Activated T-cell treated with anti-CD3 and anti-CD28 coated beads, Interleukin-2, amount 50 U/mL, for 1 hour (primary cell): ENCODE measurements at places on chromosomes 7 and 10.

GRCh38 chr10:43204943-43205671 is 61.8 kb downstream of the RASGEF1A start:
- peak; percentile 63 for DNase-seq

- DNase-seq: no peak
Measured at GRCh38 chr10:114352653-114353298, 51.5 kb downstream of the AFAP1L2 start.

- DNase-seq: no peak
Measured at GRCh38 chr7:69272101-69272500, 326.2 kb upstream of the AUTS2 start.

DNA sequence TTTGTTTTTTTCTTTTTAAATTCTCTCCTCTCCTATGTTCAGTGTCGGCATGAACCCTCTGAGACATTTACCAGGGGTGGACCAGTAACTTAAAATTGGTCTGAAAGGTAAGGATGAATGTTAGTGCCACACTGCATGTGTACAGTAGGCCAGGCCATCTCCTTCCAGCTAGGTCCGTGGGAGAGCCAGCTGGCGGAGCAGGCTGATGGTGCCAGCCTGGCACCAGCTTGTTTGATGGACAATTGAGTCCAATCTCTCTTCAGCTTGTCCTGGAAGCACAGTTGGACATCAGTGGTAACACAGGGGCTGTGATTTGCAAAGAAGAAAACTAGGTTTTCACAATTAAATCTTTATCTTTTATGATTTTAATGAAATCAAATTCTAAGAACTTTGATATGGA is 136.5 kb downstream of the CNNM2 start:
- no peak for DNase-seq

DNA sequence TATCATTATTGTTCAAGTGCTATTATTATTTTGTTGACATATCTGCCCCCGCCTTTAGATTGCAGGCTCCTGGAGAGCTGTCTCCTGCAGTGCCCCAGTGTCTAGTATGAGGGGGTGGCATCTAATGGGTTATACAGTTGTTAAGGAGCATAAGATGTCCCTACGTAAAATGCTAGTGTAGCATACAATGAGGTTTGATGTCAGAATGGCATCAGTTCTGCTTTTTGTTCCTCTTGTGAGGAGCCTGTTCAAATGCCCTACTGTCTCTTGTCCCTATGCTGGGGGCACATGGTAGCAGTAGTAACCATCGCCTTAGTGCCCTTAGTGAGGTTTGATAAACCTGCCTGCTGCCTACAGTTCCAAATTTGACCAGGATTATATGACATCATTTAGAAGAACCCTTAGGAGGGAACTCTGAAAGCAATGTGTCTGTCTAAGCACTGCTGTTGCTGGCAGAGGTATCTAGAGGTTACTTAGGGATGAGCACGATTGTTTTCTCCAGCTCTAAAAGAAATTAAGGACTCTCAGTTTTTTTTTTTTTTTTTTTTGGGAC is 9.7 kb downstream of the CREM start:
- DNase-seq: no peak

GRCh38 chr10:110648692-110649346 is 4.7 kb downstream of the RBM20 start:
- no peak for DNase-seq

DNA sequence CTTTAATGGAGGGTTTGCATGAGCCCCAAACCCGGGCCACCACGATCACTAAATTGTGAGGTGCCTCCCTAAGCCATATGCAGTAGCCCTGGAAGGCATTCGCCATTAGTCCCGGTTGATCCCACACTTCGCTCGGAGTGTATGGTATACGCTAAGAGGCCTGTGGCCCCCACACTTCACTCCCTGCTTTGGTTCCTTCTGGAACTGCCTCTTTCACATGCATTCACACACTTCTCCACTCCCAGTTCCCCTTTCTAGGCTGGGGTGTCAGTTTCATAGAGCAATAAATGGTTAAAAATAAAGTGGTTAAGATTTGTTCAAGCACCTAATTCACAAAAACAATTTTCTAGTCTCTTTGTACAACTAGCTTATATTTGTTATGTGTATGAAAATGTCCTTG is 212.1 kb upstream of the KCND2 start:
- no peak for DNase-seq

- no peak for DNase-seq
Measured at GRCh38 chr10:47133871-47134570, 166.0 kb upstream of the GDF10 start.

DNA sequence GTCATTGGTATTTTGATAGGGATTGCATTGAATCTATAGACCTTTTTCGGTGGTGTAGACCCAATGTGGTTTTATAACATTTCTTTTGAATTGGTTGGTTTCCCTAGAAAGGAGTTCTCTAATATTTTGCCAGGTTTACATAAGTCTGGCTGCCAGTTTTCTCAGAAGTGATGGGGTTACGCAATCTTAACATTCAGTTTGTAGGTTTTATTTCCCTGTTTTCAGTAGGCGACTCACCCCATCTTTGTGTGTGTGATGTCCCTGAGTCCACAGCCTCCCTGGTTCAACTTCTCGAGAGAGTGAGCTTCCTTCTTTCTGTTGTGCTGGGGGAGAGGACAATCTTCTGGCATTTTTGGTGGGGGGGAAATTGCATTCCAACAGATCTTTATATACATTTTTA is 9.6 kb upstream of the KIF5B start:
- no peak for DNase-seq
